D341Med (cell line): ENCODE measurements at places on chromosomes 6 and 20.

GRCh38 chr6:121032268-121033006, 301.8 kb downstream of the TBC1D32 start:
- DNase-seq: no peak

DNA sequence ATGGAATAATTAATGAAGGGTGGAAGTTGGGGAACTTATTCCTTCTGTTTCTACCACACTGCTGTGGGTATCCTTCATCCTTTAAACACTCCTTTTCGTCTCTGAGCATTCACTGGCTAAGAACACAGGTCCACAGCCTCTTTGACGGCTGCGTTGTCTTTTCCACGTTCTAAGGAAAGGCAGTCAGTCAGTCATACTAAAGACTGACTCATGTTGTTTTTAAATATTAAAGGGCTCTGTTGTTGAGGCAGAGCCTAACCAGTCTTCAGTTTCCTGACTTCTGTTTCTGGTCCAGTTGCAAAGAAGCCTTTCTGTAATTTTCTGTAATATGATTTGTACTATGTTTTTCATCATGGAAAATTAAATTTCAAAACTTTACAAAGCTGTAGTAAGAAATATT, 48.0 kb downstream of the UST start:
- DNase-seq: no peak

GRCh38 chr6:110484321-110484720, 7.9 kb upstream of the SLC22A16 start:
- DNase-seq: no peak

DNA sequence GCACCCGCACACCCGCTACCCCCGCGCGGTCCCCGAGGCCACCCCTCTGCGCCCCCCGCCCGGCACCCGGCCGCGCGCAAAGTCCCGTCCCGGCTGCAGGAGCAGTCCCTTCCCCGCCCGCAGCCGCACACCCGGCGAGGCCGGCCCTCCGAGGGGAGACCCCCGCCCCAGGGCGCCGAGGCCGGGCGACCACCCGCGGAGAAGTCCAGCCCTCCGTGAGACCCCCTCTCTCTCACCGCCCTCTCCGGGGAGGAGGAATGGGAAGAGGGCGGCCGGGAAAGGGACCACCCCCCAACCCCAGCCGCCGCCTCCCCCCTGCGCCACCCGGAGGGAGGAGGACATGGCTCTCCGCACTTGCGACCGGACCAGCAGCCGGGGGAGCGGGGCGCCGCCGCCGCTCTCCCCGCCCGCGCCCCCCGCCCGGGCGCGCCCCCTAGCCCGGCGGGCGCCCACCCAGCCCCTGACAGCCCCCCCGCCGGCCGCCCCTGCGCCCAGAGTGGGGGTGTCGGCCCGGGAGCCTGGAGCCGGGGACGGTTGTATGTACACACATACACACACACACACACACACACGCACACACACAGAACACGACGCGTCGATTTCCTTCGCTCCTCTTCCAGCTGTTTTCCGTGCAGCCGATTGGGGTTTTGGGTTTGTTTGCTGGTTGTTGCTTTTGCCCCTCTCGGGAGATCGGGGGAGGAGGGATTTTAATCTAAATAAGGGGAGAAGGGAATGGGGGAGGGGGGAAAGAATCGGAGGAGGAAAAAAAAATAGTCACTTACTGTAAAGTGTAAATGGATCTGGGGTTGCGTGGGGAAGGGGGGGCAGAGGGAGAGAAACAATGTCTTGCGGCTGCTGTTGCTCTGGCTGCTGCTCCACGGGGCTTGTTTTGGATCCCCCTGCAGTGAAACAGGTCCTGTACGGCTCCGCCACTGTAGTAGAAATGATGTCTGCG, at the start of gene ATXN1:
ATXN1 (minus strand) TSS at position 945 of the 955 bp plus-strand sequence.
- DNase-seq: peak; percentile 63

GRCh38 chr6:70537266-70537665, 29.5 kb upstream of the SDHAF4 start:
- DNase-seq: no peak

GRCh38 chr6:117548797-117549301, 53.5 kb downstream of the GOPC start:
- no peak for DNase-seq

DNA sequence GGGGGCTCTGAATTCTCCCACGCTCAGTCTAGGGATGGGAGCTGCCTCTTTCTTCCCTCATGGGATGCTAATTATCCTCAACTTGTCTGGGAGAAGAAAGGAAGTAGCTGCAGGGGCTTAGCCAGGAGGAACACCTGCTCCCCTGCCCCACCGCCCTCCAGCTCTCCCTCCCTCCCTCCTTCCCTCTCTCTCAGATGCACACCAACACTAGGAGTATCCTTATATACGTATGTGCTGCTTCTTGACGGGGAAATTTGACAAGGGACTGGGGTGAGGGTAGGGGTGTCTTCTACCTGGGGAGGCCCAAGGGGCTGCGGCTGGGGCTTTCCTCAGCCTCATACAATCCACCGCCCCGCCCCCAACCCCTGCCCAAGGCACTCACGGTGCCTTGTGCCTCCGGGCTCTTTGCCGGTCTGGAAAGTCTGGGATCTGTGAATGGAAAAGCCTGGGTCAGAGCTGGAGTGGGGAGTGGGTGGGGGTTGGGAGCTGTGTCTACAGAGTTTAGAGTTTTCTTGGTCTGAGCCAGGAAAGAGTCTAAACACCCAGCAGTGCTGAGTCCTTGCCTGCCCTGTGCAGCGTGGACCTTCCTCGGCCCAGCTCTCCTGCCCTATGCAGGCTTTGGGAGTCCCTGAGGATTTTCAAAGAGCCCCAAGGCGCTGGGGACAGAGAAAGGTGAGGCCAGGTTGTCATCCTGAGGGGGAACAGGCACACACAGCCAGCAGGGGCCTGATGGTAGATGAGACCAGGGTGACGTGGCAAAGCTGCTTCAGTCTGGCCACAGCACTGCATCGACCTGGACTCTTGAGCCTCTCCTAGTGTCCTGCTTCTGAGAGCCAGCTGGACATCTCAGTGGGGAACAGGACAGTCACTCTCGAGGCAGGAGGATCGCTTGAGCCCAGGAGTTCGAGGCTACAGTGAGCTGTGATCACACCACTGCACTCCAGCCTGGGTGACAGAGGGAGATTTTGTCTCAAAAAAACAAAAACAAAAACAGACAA, 29.3 kb upstream of the EMILIN3 start:
- peak; percentile 59 for DNase-seq

- no peak for DNase-seq
These were observed 53.9 kb downstream of the LINC00237 start for GRCh38 chr20:21052241-21052640.

DNA sequence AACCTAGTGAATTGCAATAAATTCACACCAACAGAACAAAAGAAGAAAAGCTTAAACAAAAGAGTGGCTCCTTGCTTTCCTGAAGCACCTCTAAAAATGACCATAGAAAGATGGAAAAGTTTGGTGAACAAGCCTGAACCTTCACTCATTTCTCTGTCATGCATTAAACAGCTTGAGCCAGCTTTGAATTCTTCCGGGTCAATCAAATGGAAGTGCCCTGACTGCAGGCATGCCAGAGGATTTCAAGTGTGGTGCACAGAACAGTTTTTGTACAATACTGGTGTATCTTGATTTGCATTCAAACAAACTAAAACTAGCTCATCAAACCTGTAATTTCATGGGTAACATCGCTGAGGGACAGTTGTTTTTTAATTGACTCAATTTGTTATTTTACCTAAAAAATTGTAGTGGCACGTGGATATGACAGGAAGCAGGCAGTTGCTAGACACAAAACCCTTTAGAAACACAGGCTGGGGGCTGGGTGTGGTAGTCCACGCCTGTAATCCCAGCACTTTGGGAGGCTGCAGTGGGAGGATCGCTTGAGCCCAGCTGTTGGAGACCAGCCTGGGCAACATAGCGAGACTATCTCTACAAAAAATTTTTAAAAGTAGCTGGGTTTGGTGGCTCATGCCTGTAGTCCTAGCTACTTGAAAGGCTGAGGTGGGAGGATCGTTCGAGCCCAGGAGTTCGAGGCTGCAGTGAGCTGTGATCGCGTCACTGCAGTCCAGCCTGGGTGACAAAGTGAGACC, 9.1 kb downstream of the CASS4 start:
- DNase-seq: no peak

- DNase-seq: no peak
These were observed 87.7 kb downstream of the TMEM242 start for GRCh38 chr6:157235600-157236039.

- no peak for DNase-seq
These were observed 87.8 kb downstream of the PHACTR3 start for GRCh38 chr20:59692139-59692538.

DNA sequence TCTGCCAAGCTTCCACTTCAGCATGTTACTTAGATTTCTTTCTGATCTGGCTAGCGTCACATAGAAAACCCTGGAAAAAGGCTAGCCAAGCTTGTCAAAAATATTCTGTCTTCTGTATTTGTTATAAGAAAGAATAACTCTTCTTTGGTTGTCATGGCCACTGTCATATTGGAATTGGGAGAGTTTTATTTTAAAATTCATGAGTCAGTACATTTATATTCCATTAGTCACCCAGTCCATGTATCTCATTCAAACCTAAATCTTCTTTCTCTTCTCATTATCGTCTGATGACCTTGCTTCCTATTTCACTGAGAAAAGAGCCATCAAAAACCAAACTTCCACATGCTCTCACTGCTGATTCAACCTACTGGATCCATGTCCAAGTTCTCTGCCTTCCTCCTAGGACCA, 65.7 kb downstream of the EPM2A start:
- DNase-seq: no peak

DNA sequence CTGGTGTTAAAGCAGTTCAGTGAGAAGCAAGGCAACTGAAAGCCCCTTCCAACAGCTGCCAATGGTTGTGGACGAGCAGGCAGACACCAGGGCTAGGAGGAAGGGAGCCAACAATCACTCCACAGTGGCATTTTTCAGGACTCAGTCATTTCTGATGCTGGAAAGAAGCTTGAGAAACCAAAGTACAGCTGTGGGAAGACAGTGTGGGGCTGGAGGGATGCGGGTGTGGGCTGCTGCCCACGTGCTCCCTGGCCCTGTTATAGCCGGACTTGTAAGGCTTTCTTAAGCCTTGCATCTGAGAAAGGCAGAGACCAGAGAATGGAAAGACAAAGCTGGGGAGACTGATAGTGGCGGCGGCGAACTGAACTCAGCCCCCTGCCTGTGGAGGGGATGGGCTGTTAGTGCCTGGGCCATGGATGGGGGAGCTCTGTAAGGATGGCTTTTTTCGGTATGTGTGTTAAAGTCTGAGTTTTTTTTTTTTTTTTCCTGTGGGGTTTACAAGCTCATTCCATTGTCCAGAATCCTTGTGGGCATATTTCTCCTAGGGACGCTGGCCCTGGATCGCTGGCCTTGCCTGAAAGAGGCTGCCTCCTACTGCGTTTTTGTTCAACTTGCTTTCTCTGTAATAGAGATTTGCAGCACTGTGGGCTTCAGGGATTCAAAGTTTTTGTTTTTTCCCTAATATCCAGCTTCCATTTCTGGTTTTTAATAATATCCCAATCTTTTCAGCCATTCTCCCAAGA, 91.7 kb downstream of the GJA10 start:
- DNase-seq: no peak

DNA sequence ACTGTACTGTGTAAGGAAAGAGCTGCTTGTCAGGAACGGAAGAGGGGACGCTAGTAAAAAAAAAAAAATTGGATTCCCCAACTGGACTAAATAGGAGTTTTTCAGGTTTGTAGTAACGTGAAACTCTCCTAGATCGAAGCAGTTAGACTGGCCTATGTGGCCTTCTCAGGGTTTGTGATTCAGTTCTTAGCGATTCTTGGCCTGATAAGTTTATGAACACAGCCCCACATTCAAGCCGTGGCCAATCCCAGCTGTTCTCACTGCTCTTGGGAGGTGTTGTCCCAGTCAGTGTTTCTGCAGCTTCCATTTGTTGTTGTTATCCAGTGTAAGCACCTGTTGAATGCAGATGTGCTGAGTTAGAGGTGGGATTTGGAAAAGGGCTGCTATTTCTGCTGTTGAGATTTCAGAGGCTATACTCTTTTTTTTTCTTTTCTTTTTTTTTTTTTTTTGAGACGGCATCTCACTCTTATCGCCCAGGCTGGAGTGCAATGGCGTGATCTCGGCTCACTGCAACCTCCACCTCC, 29.7 kb downstream of the TAF8 start:
- no peak for DNase-seq

DNA sequence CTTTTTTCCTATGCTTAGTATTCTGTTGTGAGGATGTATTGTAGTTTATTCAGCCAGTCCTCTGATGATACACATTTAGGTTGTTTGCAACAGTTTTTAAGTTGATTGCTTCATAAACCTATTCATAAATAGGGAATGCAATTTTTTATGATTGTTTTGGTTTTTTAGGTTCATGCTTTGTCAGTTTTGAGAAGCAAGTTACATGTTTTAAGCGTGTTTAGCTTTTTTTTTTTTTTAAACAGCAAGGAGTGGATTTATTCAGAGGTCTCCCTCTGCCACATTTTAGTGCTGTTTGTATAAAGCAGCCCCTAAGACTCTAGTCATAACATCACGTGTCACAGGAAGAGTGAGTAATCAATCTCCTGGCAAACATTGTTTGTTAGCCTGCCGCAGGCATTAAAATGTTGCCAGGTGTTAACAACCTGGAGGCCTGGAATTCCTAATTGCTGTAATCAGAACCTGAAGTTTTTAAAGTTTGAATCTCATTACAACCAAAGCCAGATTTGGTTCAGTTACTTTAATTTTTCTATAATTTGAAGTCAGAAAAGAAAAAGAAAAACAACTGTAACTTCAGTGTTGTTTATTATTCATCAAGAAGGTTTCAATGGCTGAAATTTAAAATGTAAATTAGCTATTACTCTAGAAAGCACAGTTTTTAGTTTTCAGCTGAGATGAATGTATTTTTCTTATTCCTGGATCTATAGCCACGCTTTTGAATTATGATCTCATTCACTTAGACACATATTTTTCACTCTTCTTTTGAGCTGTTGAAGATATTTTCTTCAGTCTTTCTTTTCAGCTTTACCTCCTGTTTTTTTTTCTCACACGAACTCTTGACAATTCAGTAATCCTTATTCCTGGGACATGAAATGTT, 59.2 kb downstream of the KCNS1 start:
- DNase-seq: no peak

GRCh38 chr6:30712441-30712945, 4.6 kb downstream of the MDC1 start:
- DNase-seq: no peak

DNA sequence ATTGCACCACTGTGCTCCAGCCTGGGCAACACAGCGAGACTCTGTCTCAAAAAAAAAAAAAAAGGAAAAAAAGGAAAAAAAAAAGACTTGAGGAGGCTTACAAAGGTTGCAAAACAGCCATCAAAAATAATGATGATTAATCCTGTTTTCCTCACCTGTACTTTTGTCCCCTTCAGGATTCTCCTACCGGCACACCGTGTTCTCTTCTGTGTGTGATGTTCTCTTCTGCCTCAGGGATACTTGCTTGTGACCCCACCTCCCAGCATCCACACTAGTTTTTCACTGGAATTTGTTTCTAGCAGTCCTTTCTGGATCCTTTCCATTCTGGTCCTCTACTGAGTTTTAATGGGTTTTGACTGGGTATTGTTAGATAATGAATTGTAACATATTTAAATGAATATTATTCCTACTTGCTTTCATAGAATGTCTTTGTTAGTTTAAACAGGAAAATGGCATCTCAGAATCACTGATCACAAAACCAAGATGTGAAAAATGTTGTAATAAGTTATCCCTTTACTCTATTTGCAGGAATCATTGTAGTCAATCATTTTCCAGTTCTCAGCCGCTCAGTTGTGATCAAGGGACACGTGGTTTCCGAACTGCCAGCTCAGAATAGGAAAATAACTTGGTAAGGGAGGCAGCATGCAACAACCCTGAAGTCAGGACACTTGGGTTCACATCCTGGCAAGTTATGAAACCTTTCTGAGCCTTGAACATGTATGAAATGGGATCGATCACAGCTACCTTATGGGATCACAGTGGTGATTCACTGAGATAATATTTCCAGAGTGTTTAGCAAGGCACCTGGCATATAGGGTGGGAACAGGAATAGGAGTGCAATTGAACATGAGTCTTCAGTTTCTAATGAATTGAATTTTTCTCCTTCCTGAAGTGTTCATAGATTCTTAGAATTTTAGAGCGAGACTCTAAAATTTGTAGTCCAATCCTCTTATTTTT, 8.5 kb downstream of the C6orf89 start:
- no peak for DNase-seq
